ENCODE measurements at places on chromosomes 4 and X.
A peak's percentile ranks its signal among the peaks of the same experiment; 100 is the strongest.

- DNase-seq, result no peak
These were observed 790.8 kb downstream of the PCDH18 start for GRCh38 chr4:136741468-136741867.

DNA sequence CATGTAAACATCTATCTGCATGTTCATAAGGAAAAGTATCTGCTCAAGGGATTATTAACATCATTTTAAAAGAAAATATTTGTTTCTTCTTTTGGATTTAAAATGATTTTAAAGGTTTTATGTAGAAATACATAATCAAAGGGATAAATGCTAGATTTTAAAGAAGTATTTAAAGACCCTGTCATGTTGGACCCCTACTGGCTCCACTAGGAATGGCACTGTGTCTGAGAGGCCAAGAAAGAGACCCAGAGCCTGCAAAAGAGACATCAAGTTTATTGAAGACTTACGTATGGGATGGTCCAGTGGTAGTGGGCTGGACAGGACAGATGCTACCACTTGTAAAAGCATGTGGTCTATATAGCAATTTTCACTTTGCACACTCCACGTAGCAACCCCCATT lies 78.7 kb upstream of the PCDH18 start:
- DNase-seq, result no peak

DNA sequence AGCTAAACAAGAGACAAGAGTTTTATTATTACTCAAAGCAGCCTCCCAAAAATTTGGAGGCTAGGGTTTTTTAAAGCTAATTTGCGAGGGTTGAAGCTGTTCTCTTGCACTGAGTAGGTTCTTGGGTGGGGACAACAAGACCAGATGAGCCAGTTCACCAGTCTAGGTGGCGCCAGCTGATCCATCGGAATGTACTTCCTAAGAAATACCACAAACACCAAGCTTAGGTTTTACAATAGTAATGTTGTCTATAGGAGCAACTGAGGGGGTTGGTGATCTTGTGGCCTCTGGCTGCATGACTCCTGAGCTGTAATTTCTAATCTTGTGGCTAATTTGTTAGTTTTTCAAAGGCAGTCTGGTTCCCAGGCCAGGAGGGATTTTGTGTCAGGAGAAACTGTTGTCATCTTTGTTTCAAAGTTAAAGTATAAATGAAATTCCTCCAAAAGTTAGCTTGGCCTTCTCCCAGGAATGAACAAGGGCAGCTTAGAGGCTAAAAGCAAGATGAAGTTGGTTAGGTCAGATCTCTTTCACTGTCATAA lies 130.6 kb downstream of the SLC7A11 start:
- peak; percentile 27 for DNase-seq

GRCh38 chr4:121053601-121054143 lies 18.7 kb downstream of the NDNF start:
- DNase-seq, result no peak

GRCh38 chr4:79325864-79326328 lies at the start of gene NAA11:
NAA11 (minus strand) TSS chr4:79326061; CDS start chr4:79325877, 184 bp downstream.
- DNase-seq, result no peak

- no peak for DNase-seq
These were observed 35.1 kb upstream of the PPP2R3B start for GRCh38 chrX:421646-422391.

DNA sequence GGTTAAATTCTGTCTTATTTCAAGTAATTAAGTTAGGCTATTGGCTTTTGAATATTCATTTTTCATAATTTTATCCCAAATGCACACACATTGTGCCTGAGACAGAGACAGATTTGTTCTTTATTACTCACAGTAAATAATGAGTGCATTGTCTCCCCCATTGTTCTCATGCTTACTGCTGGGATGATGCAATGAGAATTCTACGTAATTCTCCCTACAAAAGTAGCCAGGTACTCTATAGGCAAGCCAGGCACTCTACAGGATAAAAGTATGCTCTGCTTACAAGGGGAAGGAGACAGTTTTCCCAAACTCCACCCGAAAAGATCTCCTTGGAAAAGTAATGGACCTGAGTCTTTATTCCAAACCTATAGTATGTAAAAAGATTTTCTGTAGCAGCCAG lies 1890.7 kb upstream of the PCDH10 start:
- DNase-seq, result peak; percentile 2

GRCh38 chr4:5780831-5781480 lies 70.0 kb downstream of the EVC start:
- DNase-seq, result no peak

- DNase-seq, result no peak
These were observed 82.0 kb upstream of the ACSL1 start for GRCh38 chr4:184907810-184908209.

DNA sequence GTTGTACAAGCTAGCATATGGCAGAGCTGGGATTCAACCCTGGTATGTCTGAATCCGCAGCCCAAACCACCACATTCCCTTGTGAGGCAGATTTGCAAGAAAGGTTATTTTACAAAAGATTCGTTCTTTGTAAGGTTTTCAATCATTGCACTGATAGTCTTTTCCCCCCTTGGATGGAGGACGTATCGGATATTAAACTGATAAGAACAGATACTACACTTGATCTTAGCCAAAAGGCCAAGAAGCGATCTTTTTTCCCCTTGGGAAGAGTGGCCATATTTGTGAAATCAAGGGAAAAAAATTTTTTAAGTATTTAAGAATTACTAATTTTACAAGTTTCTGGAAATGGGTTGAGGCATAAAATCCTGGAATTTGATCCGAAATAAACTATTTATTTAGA lies 34.4 kb upstream of the MSMO1 start:
- peak; percentile 35 for DNase-seq

GRCh38 chr4:18957716-18958115 lies 936.2 kb upstream of the LCORL start:
- DNase-seq, result no peak

- DNase-seq, result no peak
These were observed 4.4 kb upstream of the APLN start for GRCh38 chrX:129659141-129659540.

- peak; percentile 24 for DNase-seq
These were observed 47.3 kb downstream of the PDE5A start for GRCh38 chr4:119581190-119581873.

DNA sequence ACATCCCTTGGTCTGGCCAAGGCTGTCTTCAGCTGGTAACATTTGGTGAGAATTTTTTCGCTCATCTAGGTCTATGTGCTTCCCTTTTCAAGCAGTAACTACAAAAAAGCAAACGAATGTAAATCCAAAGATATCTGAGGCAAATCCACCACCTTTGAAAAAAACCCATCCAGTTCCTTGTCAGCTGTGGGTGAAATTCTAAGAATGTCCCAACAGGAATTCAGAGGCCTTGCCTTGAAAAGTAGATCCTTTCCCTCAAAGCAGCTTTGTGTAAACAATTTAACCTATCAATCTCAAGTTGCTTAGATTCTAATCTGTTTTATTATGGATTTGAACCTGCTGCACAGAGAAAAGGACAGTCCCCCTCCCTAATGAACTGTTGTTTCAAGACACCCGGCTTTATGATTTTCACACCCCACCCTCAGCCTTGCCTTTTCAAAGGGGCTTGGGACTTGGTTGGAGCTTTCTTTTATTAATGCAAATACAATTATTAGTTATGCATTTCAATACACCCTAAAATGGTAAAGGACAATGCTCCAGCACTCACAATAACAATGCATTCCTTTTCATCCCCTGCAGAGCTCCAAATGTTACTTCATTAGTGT lies 166.6 kb downstream of the LDB2 start:
- no peak for DNase-seq

DNA sequence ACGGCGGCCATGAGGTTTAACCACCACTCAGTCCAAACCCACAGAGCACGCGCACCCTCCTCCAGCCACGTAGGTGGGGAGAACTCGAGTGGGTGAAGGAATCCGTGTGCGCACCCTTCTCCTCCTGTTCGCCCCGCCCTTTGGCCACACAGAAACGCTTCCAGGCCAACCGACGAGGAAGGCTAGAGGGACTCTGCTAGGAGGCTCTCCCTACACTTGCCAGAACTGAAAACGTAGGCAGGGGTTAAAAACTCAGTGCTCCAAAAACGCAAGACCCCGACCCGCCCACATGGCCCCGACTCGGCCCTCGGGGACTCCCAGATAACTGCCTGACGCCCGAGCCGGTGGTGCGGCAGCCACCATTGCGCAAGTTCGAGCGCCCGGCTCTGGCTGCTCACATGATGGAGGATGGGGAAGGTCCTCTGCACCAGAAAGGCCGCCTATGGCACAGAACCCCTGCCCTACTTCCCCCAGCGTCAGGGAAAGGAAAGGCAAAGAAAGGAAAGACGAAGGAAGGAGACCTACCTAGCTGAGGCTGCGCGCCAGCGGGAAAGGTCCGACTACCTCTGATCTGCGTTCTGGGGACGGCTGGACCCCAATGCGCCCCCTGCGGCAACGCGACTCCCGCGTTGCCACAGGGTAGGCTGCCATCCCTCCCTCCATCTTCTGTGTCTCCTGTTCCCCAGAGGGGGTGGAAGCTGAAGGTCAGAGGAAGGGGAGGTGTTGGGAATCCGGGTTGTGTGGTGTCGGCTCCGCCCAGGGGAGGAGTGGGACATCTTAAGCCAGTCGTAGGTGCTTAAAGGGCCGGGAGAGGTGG lies 201.9 kb upstream of the AGTR2 start:
- DNase-seq, result peak; percentile 1

GRCh38 chrX:56729152-56729850 lies at the start of gene NBDY:
NBDY (plus strand) TSS chrX:56729243; CDS start chrX:56729354, 111 bp downstream.
- peak; percentile 41 for DNase-seq

DNA sequence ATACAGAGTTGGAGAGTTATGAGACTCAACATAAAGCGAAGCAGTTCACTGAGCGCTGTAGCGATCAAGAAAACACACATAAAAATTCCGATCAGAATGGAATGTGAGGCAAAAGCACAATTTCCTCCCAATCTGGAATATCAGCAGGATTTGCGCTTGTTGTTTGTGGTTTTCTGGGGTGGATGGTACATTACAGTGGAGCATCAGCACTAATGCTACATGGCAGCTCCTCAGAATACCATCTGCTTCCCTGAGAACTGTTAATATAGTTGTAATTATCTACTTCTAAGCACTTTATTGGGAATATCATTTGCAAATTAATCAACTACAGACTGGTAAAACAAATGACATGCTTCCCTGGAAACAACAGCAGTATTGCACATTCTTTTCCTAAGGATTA lies 324.1 kb upstream of the PPARGC1A start:
- DNase-seq, result no peak

GRCh38 chr4:148944839-148945219 lies 502.6 kb upstream of the NR3C2 start:
- no peak for DNase-seq

Measured in foreskin melanocyte (primary cell).